AML-193 (cell line): ENCODE measurements at places on chromosomes 4 and X.

GRCh38 chr4:70559211-70559830 lies 32.7 kb upstream of the AMBN start:
- DNase-seq, result peak; percentile 15

DNA sequence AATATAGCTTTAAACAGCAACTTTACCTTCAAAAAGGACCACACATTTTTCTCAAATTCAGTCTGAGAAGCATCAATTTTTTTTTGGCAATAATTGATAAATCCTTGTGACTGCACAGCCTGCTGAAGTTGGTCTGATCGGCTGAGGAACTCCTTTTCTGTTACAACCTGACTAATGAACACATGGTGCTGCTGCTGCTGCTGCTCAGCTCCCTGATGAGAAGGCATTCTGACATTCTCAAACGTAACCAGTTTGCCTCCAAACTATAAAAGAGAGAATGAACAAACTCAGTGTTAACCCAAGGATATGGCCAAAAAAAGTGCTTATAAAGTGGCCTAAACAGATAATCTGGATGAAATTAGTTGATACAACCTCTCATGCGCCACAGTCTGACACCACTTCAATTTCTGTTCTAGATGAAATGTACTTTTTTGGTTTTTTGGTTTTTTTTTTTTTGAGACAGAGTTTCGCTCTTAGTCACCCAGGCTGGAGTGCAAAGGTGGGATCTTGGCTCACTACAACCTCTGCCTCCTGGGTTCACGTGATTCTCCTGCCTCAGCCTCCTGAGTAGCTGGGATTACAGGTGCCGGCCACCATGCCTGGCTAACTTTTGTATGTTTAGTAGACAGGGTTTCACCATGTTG lies 26.5 kb downstream of the SEC31A start:
- no peak for DNase-seq

- no peak for DNase-seq
Measured at GRCh38 chr4:95362066-95362465, 186.7 kb downstream of the UNC5C start.

DNA sequence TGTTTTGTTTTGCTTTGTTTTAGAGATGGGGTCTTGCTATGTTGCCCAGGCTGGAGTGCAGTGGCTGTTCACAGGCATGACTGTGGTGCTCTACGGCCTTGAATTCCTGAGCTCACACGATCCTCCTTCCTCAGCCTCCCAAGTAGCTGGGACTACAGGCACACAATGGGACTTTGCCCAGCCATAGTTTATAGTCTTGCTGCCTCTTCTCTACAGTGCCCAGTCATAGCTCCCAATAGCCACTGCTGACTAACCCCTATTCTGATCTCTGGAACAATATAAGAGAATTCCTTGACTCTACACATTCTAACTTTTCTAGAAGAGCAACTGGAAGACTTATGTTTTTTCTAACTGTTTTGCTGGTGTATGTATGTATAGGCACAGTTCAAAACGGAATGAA lies 319.2 kb downstream of the PCDH7 start:
- DNase-seq, result no peak

GRCh38 chrX:31929366-31929765 lies 857.5 kb upstream of the FTHL17 start:
- no peak for DNase-seq

DNA sequence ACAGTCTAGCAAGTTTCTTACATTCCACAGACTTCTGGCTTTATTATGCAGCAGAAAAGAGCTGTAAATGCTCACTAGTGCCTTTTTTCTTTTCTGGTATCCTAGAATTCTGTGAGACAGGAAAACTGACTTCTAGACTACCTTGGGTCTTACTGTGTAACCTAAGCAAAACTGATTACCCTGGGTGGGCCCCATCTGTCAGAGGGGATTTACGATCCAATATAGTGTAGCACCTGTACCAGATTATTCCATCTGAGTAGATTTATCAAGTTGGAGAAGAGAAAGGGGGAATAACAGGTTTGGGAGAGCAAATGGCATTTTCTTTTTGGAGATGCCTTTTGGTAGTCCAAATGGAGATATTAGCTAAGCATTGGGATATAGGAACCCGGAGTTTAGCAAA lies 46.7 kb downstream of the FSTL5 start:
- no peak for DNase-seq

GRCh38 chr4:60682901-60683300 lies 517.2 kb upstream of the ADGRL3 start:
- DNase-seq, result no peak

- no peak for DNase-seq
Measured at GRCh38 chrX:45852884-45853283, 652.2 kb upstream of the DIPK2B start.

DNA sequence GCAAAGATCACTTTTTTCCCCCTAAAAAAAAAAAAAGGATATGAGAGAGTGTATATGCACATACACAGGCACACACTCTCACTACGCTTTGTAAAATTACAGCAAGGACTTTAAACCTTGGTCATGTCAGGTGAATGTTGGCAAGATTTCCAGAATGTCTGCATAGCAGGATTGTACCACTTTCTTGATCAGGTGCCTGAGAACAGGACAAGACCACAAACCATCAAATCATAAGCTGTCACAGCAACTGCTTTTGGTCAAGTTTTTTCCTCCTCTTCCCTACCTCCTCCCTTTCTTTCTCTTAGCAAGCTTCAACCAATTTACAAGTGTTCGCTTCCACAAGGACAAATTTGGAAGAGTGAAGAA lies 15.3 kb downstream of the PPARGC1A start:
- DNase-seq, result no peak

GRCh38 chr4:64713256-64713840 lies 304.1 kb upstream of the TECRL start:
- peak; percentile 37 for DNase-seq

- DNase-seq, result no peak
Measured at GRCh38 chr4:105225500-105225899, 78.8 kb downstream of the TET2 start.

DNA sequence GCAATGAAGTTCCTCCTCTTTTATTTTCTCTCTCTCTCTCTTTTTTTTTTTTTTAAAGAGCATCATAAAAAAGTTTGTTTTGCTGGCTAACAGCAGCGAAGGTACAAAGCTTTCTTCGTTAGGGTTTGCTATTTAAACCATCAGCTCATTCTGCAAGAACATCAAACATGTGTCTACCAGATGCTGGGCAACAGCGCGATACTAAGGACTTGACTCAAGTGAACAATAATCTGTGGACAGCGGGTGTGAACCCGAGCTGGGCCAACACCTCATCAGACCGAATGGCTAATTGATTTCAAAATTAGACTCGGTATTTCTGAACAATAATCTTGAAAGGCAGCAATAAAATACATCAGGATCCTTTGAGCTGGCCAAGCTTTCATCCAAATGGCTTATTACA lies 246.4 kb downstream of the FBXO8 start:
- DNase-seq, result no peak

DNA sequence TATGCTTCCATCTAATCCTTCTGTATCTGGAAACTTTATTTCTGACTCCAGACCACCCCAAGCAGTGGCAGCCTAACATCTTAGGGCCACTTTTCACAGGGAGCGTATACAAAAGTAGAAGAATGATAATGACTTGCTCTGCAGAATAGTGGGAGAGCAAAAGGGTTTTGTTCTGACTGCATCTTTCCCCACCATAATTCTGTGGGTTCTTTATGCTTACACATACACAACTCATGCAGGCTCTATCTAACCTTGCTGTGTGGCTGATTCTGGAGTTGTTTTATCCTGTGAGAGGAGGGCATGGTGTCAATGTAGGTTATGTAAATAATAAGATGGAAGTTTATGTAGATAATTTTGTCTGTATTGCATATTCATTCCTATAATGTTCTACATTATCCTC lies 42.4 kb upstream of the NDNF start:
- no peak for DNase-seq

DNA sequence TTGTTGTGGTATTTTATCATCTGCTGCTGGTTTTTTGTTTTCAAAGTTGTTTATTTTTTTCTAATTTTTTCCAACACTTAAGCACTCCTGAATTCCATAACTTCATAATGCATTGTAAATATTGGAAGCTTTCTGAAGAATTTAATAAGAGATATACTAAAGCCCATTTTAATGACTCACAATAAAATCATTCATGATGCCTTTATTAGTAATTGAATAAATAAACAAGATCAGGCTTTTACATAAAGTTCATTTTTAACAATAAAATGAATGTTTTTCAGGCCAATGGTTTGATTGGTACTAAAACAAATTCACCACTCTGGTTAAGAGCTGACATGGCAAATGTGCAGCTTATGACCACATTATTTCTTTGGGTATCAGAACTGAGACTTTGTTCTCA lies 408.2 kb upstream of the SMIM31 start:
- no peak for DNase-seq

DNA sequence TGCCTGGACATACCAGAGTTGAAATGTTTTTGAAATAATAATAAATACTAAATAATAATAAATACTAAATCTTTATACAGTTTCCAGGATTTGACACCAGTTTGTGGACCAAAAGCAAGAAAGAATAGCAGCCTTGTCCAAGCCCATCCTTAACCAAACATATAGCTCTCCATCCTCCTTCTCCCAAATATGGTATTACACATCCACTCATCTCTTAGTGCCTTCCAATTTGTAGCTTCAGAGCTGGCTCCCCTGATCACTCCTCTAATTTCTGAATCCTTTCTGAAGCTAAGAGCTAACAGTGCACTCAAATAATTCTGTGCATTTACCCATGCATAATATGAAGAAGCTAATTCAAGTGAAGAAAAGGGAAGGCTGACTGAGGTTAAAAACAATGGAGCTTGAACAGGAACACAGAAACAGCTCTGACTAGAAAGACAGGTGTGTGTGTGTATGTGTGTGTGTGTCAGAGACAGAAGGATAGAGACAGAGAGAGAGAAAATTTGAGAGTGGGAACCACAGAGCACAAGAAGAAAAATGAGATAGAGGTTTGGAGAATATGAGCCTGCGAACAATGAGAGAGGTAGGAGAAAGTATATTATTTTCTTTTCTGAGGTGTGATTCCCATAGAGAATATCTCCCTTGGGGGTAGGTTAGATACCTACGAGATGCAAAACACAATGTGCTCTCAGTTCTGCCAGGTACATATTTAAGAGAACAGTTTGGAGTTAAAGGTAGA lies 123.5 kb downstream of the CAMK2D start:
- DNase-seq, result no peak

- no peak for DNase-seq
Measured at GRCh38 chr4:119897260-119897659, 169.4 kb downstream of the MAD2L1 start.

DNA sequence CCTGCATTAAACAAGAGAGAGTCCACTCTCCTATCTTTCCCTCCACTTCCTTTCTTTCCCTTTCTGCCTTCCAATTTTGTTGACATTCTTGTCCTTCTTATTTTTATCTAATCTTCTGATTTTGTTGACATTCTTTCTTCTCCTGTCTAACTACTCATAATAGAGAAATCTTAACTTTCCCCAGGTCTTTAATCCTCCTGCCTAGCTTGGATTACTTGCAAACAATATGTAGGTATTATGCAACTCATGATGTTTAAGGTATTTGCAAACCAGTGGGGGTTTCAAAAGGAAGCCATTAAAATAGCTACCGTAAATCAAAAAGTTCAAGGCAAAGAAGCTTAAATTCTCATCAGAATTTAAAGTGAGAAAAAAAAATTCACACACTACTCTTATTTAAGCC lies 53.9 kb downstream of the PROM1 start:
- no peak for DNase-seq

- DNase-seq, result peak; percentile 57
Measured at GRCh38 chrX:46446727-46447378, 98.4 kb downstream of the ZNF674 start.

- no peak for DNase-seq
Measured at GRCh38 chrX:112967341-112967740, 126.7 kb upstream of the AMOT start.

- no peak for DNase-seq
Measured at GRCh38 chr4:14180983-14181601, 553.6 kb upstream of the BOD1L1 start.

GRCh38 chr4:185726931-185727330 lies 85.1 kb downstream of the SORBS2 start:
- no peak for DNase-seq

DNA sequence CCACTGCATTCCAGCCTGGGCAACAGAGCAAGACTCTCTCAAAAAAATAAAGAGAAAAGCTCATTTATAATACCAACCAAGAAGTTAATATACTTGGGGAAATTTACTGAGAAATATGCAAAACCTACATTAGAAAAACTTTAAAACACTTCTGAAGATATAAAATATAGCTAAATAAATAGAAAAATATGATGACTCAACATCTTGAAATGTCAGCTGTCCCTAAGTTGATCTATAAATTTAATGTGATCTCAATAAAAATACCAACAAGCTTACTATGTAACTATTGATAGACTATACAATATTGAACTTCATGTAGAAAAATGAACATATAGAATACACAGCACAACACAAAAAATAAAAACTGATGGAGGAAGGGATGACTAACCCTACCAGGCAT lies 87.5 kb upstream of the INTU start:
- no peak for DNase-seq

DNA sequence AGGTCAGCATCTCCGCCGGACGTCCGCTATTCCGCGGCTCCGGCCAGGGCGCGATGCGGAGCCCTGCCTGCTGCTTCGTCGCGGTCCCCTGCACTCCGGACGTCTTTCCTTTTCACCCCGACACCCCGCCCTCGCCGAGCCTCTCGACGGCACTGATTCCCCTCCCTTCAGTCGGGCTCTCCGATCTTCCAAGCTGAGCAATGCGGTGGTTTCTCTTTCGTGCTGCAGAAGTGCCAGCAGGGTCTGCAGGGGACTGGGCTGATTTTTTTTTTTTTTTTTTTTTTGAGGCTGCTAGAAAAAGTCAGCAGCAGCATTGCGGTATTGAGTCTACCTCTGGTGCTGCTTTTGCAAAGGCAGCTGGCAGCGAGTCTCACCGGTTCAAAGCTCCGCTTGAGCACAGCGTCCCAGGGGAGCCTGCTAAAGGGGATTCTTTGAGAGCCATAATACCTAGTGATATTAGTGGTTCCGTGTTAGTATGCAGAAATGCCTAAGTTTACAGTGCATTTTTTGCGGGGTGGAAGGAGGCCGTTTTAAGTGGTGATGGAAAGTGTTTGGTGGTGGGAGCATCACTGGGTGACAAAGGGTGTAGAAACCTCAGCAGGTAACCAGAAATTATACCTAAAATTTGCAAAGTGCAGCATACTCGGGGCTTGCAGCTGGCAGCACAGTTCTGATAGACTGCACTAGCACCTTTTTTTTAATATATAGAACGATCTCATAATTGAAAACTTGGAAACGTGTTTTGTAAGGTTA lies 969 bp downstream of the STIM2 start:
- DNase-seq, result peak; percentile 45

GRCh38 chr4:71136071-71136470 lies 142.6 kb downstream of the DCK start:
- DNase-seq, result no peak

- no peak for DNase-seq
Measured at GRCh38 chr4:66568001-66568400, 897.7 kb upstream of the EPHA5 start.

DNA sequence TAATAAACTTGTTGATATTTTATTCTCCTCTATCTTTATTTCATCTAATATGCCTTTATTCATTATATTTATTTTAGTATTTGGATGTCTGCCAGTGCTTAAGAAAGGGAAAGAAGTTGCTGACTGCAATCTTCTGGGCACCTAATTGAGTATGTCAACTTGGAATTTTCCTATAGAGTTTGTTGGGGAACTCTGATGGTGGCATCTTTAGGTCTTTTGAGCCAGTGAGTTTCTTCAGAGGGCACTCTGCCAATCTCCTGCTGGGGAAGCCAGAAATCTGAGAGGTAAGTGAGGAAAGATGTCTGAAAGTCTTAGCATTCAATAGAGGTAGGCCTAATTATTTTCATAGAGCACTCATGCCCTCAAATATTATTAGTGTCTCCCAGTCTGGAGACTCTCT lies 475.0 kb downstream of the GABRG1 start:
- DNase-seq, result no peak
